ENCODE measurements at places on chromosomes 6 and 20. TPM values are rescaled to one million over a fixed set of nuclear protein-coding genes. Genes with fewer than 3 reads are reported as not detected.

GRCh38 chr6:121630716-121631115 lies 195.3 kb downstream of the GJA1 start:
- H3K27me3 ChIP-seq = no peaks in the 10 kb centered on the region
- no peak for DNase-seq
- no peaks in the 10 kb centered on the region for H3K36me3 ChIP-seq
- no peaks in the 10 kb centered on the region for H3K4me1 ChIP-seq
- no peak overlapping the region for H3K27ac ChIP-seq

- DNase-seq = no peak
- no peak overlapping the region for H3K4me3 ChIP-seq
- no peaks in the 10 kb centered on the region for H3K27me3 ChIP-seq
- no peak overlapping the region for H3K27ac ChIP-seq
- no peaks in the 10 kb centered on the region for H3K4me1 ChIP-seq
Observed at GRCh38 chr20:54088430-54088829, 18.0 kb upstream of the BCAS1 start.

GRCh38 chr6:99492092-99492491 lies 23.1 kb downstream of the USP45 start:
- no peaks in the 10 kb centered on the region for H3K27me3 ChIP-seq
- H3K4me1 ChIP-seq = no peaks in the 10 kb centered on the region
- no peak for DNase-seq
- no peak overlapping the region for H3K4me3 ChIP-seq
- H3K36me3 ChIP-seq = peaks cover under 1% of the 10 kb centered on the region

DNA sequence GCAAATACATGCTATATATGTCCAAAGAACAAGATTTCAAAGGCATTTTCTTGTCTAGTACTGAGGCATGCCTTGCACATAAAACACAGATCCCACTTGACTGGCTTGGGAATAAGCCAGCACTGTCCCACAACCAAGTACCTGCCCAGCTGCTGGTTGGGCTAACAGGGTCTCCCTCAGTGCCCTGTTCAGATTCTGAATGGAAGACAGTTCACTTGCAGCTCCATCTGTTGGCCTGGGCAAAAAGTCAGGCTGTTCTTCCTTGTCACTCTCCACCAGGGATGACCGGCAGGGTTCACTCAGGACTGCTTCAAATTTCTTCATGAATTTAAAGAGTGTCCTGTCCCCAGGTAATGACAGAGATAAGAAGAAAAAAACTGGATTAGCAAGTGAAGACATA lies 44.4 kb upstream of the LYRM2 start:
- no peak for DNase-seq
- H3K4me3 ChIP-seq = no peak overlapping the region
- no peaks in the 10 kb centered on the region for H3K27me3 ChIP-seq

- peaks cover 12% of the 10 kb centered on the region for H3K4me1 ChIP-seq
- peaks cover under 1% of the 10 kb centered on the region for H3K27me3 ChIP-seq
- no peak overlapping the region for H3K27ac ChIP-seq
Observed at GRCh38 chr20:57659517-57660180, 39.4 kb upstream of the ZBP1 start.

DNA sequence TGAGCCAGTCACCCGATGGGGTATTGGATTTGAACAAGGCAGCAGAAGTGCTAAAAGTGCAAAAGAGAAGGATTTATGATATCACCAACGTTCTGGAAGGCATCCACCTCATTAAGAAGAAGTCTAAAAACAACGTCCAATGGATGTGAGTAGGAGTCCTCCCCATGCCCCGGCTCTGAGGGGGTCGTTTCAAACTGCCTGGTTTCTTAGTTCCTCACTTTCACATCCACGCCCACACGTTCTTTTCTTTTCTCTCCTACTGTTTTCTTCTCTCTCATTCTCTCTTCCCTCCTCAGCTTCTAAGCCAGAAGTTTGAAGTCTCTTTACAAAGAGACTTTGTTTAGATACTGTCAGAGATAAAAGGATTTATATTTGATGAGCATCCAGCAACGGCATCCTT lies 53.0 kb upstream of the CDKAL1 start:
- H3K27ac ChIP-seq = no peak overlapping the region
- no peak overlapping the region for H3K4me3 ChIP-seq
- DNase-seq = no peak

GRCh38 chr20:3161316-3162079 lies 1.8 kb upstream of the FASTKD5 start:
- H3K4me3 ChIP-seq = no peak overlapping the region
- DNase-seq = no peak
- peaks cover 23% of the 10 kb centered on the region for H3K4me1 ChIP-seq

DNA sequence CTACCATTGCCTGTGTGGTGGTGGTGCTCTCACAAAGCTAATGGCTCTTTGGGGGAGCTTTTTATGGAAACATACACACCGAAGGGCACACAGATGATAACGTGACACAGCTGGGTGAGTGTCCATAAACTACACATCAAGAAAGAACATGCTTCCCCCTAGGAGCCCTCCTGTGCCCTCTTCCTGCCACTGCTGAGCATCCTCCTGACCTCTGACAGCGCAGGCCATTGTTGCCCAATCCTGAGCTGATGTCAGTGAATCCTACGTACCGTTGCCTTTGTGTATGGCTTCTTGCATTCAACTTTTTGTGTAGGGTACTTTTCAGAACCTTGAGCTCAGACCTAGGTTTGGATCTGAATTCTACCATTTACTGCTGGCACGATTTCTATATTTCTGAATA lies 65.8 kb upstream of the SLC22A1 start:
- no peak overlapping the region for H3K4me3 ChIP-seq
- H3K27ac ChIP-seq = no peak overlapping the region
- H3K4me1 ChIP-seq = no peaks in the 10 kb centered on the region
- no peak for DNase-seq
- no peaks in the 10 kb centered on the region for H3K27me3 ChIP-seq

GRCh38 chr20:21682521-21682954 lies 22.9 kb upstream of the PAX1 start:
- H3K4me3 ChIP-seq = no peak overlapping the region
- DNase-seq = no peak
- no peaks in the 10 kb centered on the region for H3K27me3 ChIP-seq

DNA sequence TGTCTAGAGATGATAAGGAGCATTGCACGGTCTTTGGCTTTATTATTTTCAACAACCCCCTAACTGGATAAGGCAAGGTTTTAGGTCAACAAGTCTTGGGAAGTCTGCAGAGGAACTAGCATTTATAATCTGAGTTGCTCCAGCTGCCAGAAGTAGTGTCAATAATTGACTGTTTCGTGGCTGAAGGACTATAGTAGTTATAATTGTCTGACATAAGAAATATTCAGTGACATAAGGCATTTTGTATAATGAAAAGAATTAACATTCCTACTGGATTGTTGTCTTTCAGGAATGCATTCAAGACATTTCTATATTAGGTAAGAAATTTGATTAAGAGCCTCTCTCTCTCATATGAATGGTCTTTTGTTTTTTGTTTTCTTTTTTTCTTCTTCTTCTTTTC lies 136.9 kb upstream of the SGK1 start:
- no peak overlapping the region for H3K4me3 ChIP-seq
- H3K27me3 ChIP-seq = no peaks in the 10 kb centered on the region
- no peaks in the 10 kb centered on the region for H3K36me3 ChIP-seq
- H3K4me1 ChIP-seq = no peaks in the 10 kb centered on the region

- H3K4me3 ChIP-seq = no peak overlapping the region
- DNase-seq = no peak
- H3K4me1 ChIP-seq = no peaks in the 10 kb centered on the region
- no peaks in the 10 kb centered on the region for H3K36me3 ChIP-seq
Observed at GRCh38 chr6:41878246-41878645, 16.9 kb downstream of the USP49 start.

DNA sequence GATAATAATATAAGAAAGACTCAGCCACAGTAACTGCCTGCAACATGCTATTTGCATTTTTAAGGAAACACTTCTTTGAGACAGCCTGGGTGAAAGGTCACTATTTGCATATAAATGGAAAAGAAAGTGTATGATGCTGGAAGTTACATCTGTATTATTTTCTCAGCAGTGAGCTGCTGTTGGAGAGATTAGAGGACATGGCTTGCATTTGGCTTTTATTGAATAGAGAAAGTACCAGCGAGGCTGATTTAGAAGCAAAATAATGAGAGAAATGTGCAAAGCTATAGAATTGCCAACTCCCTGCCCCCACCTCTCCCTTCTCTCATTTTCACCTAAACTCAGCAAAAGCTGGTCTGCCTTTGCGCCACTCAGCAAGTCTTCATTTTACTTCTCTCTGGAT lies 12.7 kb downstream of the MYT1 start:
- H3K27ac ChIP-seq = no peak overlapping the region
- H3K27me3 ChIP-seq = no peaks in the 10 kb centered on the region

DNA sequence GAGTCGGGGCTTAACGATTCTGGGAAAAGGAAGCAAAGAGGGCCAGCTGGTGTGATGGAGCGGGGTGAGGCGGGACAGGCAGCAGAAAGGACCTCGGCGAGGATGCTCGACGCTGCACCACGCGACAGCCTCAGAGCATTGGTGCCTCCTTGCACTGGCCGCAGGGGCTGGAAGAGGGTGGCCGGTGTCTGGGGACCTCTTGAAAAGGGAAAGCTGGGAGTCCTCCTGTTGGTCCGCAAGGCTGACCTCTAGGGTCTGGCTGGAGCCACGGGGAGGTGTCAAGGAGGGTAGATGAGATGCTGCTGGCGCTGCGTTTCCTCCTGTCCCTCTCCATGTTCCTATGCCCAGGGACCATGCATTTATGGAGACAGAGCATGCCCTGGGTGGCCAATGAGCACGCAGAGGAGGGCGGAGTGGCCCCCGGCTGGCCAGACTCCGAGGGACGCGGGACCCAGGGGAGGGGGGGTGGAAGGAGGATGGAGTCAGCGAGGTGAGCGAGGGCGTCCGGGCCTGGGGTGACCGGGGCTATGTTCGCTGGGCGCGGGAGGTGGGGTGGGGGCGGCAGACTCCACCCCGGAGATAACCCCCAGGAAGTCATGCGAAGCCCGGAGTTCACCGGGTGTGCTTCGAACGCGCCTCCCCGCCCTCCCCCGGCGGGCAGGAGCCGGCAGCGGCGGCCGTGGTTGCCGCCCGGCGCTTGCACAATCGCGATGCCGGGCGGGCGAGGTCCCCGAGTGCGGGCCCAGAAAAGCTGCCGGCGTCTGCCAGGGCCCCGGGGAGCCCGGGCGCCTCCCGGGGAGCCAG lies at the start of gene CYP24A1:
Gene CYP24A1 (minus strand): TSS at position 334 of the 804 bp plus-strand sequence. CDS start 407 bp downstream, outside the sequence.
- peaks cover 61% of the 10 kb centered on the region for H3K27me3 ChIP-seq
- no peak within 1 kb of the TSS for H3K4me3 ChIP-seq
- H3K36me3 ChIP-seq = no peaks in the 10 kb centered on the region
- H3K27ac ChIP-seq = no peak within 1 kb of the TSS
- no peak for DNase-seq

- H3K4me3 ChIP-seq = no peak overlapping the region
- no peaks in the 10 kb centered on the region for H3K4me1 ChIP-seq
- H3K36me3 ChIP-seq = no peaks in the 10 kb centered on the region
- H3K27me3 ChIP-seq = peaks cover 2% of the 10 kb centered on the region
- no peak for DNase-seq
- H3K27ac ChIP-seq = no peak overlapping the region
Observed at GRCh38 chr20:58160451-58161061, 67.9 kb downstream of the ANKRD60 start.

DNA sequence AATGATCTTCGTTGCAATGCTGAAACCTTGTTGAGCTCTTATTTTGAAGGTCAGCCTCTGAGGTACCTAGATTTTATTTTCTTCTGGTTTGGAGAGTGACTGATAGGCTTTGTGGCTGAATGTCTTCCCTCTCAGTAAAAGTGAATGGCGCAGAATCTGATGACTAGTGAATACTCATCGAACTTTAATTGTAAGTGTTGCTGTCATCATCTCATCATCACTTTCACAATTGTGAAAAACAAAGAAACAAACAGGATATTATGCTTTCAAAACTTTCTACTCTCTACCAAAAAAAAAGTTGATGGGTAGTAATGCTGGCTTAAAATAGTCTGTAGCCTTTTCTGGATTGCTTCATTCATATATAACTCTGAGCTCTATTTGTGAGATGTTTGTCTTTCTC lies 239.5 kb upstream of the RAB32 start:
- H3K4me1 ChIP-seq = no peaks in the 10 kb centered on the region
- no peak for DNase-seq
- H3K27me3 ChIP-seq = no peaks in the 10 kb centered on the region

DNA sequence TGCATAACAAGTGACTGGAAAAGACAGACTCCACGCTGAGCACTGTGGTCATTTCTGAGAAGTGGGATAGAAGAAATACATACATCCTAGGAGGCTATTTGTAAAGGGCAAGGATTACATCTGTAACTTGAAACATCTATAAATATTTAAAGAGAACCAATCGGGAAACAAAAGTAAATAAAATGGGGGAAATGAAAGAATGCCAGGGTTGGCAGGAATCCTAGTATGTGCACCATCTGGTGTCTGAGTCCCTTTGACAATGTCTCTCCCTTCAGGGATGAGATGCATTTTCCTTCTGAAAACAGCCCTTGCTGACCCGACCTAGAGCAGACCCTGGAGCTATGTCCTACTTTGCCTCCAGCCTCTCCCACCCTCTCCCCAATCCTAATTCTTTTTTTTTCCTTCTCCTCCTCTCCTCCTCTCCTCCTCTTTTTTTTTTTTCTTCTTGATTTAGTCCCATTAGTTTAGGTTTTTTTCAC lies 53.2 kb downstream of the VSTM2L start:
- H3K36me3 ChIP-seq = no peaks in the 10 kb centered on the region
- no peak overlapping the region for H3K27ac ChIP-seq
- H3K27me3 ChIP-seq = no peaks in the 10 kb centered on the region
- H3K4me3 ChIP-seq = no peak overlapping the region
- DNase-seq = no peak
- no peaks in the 10 kb centered on the region for H3K4me1 ChIP-seq

DNA sequence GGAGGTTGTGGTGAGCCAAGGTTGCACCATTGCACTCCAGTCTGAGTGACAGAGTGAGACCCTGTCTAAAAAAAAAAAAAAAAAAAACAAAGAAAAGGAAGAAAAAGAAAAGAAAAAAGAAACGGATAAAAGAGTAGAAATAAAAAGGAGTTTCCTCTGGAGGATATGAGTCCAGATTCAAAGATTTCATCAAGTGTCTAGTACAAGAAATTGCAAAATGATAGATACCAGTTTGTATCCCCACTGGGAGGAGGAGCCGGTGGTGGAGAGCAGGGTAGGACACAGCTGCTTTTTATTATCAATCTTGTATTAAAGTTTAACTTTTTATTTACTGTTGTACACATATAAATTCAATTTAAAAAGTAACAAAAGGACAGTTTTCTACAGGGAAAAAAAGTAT lies 113.9 kb downstream of the BMP7 start:
- no peaks in the 10 kb centered on the region for H3K27me3 ChIP-seq
- DNase-seq = no peak
- H3K36me3 ChIP-seq = no peaks in the 10 kb centered on the region
- H3K4me3 ChIP-seq = no peak overlapping the region
- H3K27ac ChIP-seq = no peak overlapping the region

Gene FRK
- total RNA-seq = 0.80 TPM

Gene SGK2
- total RNA-seq = 0.09 TPM

Gene DYNLT2
- total RNA-seq = 6.6 TPM

Gene SLC22A2
- not detected for total RNA-seq

Gene DPPA5
- total RNA-seq = 0.09 TPM

Gene BPIFB2
- total RNA-seq = 0.05 TPM

Gene TSBP1
- total RNA-seq = not detected

Gene OR2H2
- total RNA-seq = not detected

Data from thymus (tissue), 14 donors.